ENCODE measurements at places on chromosomes 1 and 21. TPM values are rescaled to one million over a fixed set of nuclear protein-coding genes. Genes with fewer than 3 reads are reported as not detected.

Gene SIM2
- total RNA-seq = 4.7 TPM

Gene TTF2
- 12.1 TPM for total RNA-seq

Gene AZIN2
- 5.3 TPM for total RNA-seq

DNA sequence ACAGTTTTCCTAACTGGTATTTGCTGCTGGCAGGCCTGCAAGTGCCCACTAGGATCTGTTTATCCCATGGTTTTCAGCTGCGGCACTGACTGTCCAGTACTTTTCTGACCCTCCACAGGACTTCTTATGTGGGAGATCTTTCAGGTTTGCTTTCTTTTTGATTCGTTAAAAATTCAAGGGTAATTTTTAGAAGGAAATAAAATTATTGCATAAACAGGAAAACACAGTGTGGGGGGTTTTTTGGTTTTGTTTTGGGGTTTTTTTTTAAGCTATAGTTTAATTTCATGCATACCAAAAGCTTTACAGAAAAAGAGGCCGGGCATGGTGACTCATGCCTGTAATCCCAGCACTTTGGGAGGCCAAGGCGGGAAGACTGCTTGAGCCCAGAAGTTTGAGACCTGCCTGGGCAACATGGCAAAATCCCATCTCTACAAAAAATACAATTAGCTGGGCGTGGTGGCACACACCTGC, 3.6 kb downstream of the NIBAN1 start:
- no peak for DNase-seq
- no peaks in the 10 kb centered on the region for H3K36me3 ChIP-seq
- H3K27ac ChIP-seq = no peak overlapping the region
- peaks cover 6% of the 10 kb centered on the region for H3K4me1 ChIP-seq
- H3K27me3 ChIP-seq = peaks cover 17% of the 10 kb centered on the region
- no peak overlapping the region for H3K4me3 ChIP-seq

DNA sequence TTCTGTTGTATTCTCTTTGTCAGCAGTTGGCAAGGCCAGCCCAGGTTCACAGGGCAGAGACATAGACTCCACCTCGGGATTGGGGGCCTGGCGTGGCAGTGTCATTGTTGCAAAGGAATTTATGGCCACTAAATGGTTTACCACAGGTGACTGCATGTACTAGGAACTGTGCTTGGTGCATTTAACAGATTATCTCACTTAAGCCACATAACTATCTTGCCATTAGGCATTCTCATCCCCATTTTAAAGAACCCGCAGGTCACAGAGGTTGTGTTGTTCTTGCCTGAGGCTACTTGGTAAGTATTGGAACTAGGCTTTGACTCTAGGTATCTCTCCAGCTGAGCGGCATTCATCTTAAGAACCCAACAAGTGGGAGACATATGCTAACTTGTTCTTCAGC, 9.7 kb downstream of the TLCD4 start:
- H3K4me1 ChIP-seq = no peaks in the 10 kb centered on the region
- H3K4me3 ChIP-seq = no peak overlapping the region
- H3K27ac ChIP-seq = no peak overlapping the region
- no peak for DNase-seq
- no peaks in the 10 kb centered on the region for H3K36me3 ChIP-seq
- peaks cover 2% of the 10 kb centered on the region for H3K27me3 ChIP-seq

- H3K4me3 ChIP-seq = no peak overlapping the region
- no peak for DNase-seq
- no peaks in the 10 kb centered on the region for H3K36me3 ChIP-seq
- no peaks in the 10 kb centered on the region for H3K4me1 ChIP-seq
Observed at GRCh38 chr1:188166654-188167053, 1337.9 kb downstream of the PLA2G4A start.

GRCh38 chr1:116794804-116795481, 40.7 kb downstream of the CD2 start:
- no peaks in the 10 kb centered on the region for H3K36me3 ChIP-seq
- H3K27ac ChIP-seq = no peak overlapping the region
- H3K4me1 ChIP-seq = no peaks in the 10 kb centered on the region
- peak; percentile 34 for DNase-seq

DNA sequence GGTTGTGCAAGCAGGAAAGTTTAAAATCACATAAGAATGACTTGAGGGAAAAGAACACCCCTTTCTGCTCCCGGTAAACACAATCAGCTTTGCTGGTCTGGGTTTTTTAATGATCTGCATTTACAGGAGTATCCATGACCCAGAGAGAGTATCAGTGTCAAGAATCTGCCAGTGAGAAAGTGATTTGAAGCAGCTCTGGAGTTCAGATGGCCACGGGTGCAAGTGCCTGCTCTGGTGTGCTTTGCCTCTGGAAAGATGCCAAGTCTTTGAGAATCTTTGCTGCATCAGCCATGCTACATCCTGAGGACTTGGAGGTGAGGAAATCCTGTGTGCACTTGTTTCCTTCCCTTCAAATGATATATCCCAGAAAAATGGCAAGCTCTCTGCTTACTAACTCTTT, 18.6 kb upstream of the MYSM1 start:
- no peak overlapping the region for H3K4me3 ChIP-seq
- DNase-seq = peak; percentile 60
- H3K36me3 ChIP-seq = no peaks in the 10 kb centered on the region
- H3K4me1 ChIP-seq = peaks cover 13% of the 10 kb centered on the region
- H3K27me3 ChIP-seq = no peaks in the 10 kb centered on the region

GRCh38 chr1:174913225-174913903, 86.4 kb upstream of the CACYBP start:
- H3K27ac ChIP-seq = no peak overlapping the region
- no peaks in the 10 kb centered on the region for H3K4me1 ChIP-seq
- H3K27me3 ChIP-seq = no peaks in the 10 kb centered on the region
- H3K4me3 ChIP-seq = no peak overlapping the region

DNA sequence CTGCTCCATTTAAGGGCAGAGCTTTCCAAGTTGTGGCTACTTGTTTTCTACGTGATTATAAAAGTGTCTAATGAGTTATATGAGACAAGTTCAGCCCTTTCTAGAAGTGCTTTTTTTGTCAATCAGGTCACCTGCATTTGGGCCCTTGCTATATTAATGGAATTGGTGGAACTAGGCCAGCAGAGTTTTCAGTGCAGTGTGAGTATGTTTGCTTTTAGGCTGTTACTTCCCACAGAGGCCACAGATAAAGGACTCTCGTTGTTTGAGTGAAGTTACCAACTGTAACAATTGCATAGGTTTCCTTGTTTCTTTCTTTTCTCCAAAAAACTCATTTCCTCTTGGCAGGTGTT, 10.9 kb downstream of the SMAP2 start:
- no peak for DNase-seq
- peaks cover 30% of the 10 kb centered on the region for H3K4me1 ChIP-seq
- no peak overlapping the region for H3K4me3 ChIP-seq
- H3K27ac ChIP-seq = peak overlapping the region; percentile 87

- no peak for DNase-seq
- peaks cover 4% of the 10 kb centered on the region for H3K27me3 ChIP-seq
Observed at GRCh38 chr1:3689138-3689750, 36.9 kb downstream of the TP73 start.

GRCh38 chr1:109890115-109890953, 20.3 kb upstream of the CSF1 start:
- no peak for DNase-seq
- H3K36me3 ChIP-seq = no peaks in the 10 kb centered on the region
- H3K4me3 ChIP-seq = no peak overlapping the region
- no peak overlapping the region for H3K27ac ChIP-seq

GRCh38 chr1:201381130-201381529, 3.6 kb upstream of the TNNT2 start:
- DNase-seq = no peak
- no peak overlapping the region for H3K27ac ChIP-seq
- no peaks in the 10 kb centered on the region for H3K36me3 ChIP-seq
- no peak overlapping the region for H3K4me3 ChIP-seq

DNA sequence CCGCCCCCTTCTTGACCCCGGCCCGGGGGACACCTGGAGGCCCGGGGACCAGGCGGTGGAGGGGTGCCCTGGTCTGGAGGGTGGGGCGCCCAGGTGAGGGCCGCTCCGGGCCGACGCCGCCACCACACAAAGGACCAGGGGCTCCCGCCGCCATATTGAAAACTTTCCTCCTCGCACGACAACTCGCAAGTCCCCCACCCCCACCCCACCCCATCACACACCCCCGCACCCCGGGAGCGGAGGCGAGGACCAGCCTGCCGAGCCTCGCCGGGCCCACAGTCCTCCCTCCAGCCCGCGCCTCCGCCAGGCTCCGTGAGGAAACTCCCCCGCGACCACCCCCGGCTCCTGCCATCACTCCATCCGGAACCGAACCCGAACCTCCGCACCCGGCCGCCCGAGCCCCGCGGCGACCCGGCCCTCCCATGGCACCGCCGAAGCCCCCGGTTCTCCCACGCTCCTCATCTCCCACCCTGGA, 733 bp downstream of the KDM5B start:
- peak overlapping the region; percentile 83 for H3K4me3 ChIP-seq
- peak overlapping the region; percentile 77 for H3K27ac ChIP-seq
- peak; percentile 59 for DNase-seq
- H3K27me3 ChIP-seq = peaks cover 5% of the 10 kb centered on the region
- no peaks in the 10 kb centered on the region for H3K36me3 ChIP-seq
- peaks cover 23% of the 10 kb centered on the region for H3K4me1 ChIP-seq

DNA sequence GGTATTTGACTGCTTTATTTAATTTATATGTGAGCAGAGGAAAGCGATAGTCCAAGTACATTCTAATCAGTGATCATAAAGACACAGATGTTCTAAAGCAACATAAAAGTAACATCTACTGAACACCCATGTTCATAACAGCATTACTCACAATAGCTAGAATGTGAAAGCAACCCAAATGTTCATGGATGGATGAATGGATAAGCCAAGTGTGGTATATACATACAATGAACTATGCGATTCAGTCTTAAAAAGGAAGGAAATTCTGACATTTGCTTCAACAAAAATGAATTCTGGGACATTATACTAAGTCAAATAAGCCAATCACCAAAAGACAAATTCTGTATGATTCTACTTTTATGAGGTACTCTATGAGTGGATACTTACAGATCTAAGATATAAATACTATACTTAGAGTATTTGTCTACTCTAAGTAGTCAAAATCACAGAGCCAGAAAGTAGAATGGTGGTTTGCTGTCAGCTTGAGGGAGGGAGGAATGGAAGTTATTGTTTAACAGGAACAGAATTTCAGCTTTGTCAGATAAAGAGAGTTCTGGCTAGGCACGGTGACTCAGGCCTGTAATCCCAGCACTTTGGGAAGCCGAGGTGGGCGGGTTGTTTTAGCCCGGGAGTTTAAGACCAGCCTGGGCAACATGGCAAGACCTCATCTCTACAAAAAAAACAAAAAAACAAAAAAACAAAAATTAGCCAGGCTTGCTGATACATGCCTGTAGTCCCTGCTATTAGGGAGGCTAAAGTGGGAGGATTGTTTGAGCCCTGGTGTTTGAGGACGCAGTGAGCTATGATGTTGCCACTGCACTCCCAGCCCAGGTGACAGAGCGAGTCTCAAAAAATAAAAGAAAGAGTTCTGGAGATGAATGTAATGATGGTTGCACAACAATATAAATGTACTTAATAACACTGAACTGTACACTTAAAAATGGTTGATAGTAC, 79.7 kb upstream of the ARHGAP29 start:
- H3K4me1 ChIP-seq = peaks cover 8% of the 10 kb centered on the region
- no peaks in the 10 kb centered on the region for H3K36me3 ChIP-seq
- no peak overlapping the region for H3K27ac ChIP-seq
- DNase-seq = no peak
- no peak overlapping the region for H3K4me3 ChIP-seq
- H3K27me3 ChIP-seq = no peaks in the 10 kb centered on the region

- no peaks in the 10 kb centered on the region for H3K36me3 ChIP-seq
- peaks cover 8% of the 10 kb centered on the region for H3K27me3 ChIP-seq
- H3K27ac ChIP-seq = no peak overlapping the region
- H3K4me1 ChIP-seq = peaks cover 10% of the 10 kb centered on the region
- no peak overlapping the region for H3K4me3 ChIP-seq
Observed at GRCh38 chr1:228075801-228076271, 6.7 kb upstream of the ARF1 start.

DNA sequence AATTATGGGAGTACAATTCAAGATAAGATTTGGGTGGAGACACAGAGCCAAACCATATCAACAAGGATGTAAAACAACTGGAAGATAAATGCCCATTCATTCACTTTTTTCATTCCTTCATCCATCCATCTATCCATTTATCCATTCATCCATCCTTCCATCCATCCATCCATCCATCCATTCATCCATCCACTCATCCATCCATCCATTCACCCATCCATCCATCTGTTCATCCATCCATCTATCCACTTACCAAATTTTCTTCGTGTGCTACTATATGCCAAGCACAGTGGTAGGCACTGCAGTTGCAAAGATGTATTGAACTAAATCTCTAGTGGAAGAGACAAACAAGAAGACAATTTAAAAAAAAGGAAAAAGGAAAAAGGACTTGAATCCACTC, 14.3 kb upstream of the SIPA1L2 start:
- peaks cover 2% of the 10 kb centered on the region for H3K27me3 ChIP-seq
- no peaks in the 10 kb centered on the region for H3K36me3 ChIP-seq
- H3K27ac ChIP-seq = no peak overlapping the region
- H3K4me1 ChIP-seq = no peaks in the 10 kb centered on the region
- H3K4me3 ChIP-seq = no peak overlapping the region
- DNase-seq = no peak

DNA sequence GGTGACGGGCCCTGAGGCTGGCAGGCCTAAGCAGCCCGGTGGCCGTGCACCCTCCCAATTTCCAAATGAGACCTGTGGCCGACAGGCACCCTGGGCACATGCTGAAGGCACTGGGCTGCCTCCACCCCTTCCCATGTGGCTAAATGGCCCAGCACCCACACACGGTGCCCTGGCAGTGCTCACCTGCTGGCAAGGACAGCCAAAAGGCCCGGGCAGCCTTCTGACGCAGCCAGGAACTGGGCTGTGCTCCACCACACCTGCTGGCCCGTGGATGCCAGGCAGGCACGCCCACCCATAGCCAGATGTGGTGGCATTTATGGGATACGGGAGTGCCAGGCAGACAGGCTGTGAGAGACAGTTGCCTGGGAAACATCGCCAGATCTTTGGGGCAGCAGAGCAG, 4.0 kb upstream of the FAAP20 start:
- peaks cover 56% of the 10 kb centered on the region for H3K4me1 ChIP-seq
- no peaks in the 10 kb centered on the region for H3K27me3 ChIP-seq
- peak overlapping the region; percentile 91 for H3K27ac ChIP-seq
- no peak overlapping the region for H3K4me3 ChIP-seq
- DNase-seq = no peak

- H3K4me1 ChIP-seq = no peaks in the 10 kb centered on the region
- H3K27ac ChIP-seq = no peak overlapping the region
- peak; percentile 24 for DNase-seq
- no peak overlapping the region for H3K4me3 ChIP-seq
- H3K27me3 ChIP-seq = no peaks in the 10 kb centered on the region
Observed at GRCh38 chr1:90187323-90187585, 192.3 kb downstream of the ZNF326 start.

- H3K36me3 ChIP-seq = peaks cover 4% of the 10 kb centered on the region
- H3K27ac ChIP-seq = peak overlapping the region; percentile 55
- no peak for DNase-seq
- peaks cover 42% of the 10 kb centered on the region for H3K4me1 ChIP-seq
Observed at GRCh38 chr1:2283991-2284895, 56.1 kb downstream of the SKI start.

- peak overlapping the region; percentile 50 for H3K4me3 ChIP-seq
- H3K27me3 ChIP-seq = no peaks in the 10 kb centered on the region
- H3K36me3 ChIP-seq = peaks cover 3% of the 10 kb centered on the region
- no peak for DNase-seq
- peaks cover 4% of the 10 kb centered on the region for H3K4me1 ChIP-seq
Observed at GRCh38 chr21:16536140-16536539, 806.4 kb downstream of the USP25 start.

Measured in muscle of leg (tissue), 16 donors.